Activated gamma-delta T cell treated with Interleukin-2 at 50 U/mL for 16 hours (primary cell): ENCODE measurements at places on chromosomes 2 and 18.

- no peak for DNase-seq
Observed at GRCh38 chr2:113886479-113887008, 3.3 kb upstream of the ACTR3 start.

GRCh38 chr2:12064153-12064552 is 317.7 kb downstream of the LPIN1 start:
- peak; percentile 10 for DNase-seq

GRCh38 chr18:64017870-64018269 is 48.0 kb downstream of the SERPINB8 start:
- no peak for DNase-seq

- peak; percentile 23 for DNase-seq
Observed at GRCh38 chr2:134466141-134466540, 212.3 kb downstream of the MGAT5 start.

- no peak for DNase-seq
Observed at GRCh38 chr2:96329456-96329855, 4.3 kb downstream of the ITPRIPL1 start.

- peak; percentile 85 for DNase-seq
Observed at GRCh38 chr2:240434728-240435456, 571 bp upstream of the GPC1 start.

DNA sequence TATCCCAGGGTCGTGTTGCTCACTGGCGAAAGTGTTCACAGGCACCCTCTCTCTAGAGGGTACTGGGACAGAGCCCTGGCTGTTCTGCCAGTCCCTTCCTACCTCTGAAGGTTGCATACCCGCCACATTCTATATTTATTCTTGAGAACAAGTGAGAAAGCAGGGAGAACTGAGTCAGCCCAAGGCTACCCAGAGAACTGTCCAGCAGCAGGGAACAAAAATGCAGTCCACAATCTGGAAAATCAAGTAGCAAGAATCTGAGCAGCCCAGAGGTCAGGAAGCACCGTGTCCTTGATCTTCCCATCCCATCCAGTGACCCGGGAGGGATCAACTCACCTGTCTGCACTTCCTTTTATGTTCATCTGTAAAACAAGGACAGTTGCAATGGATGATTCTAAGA is 164.1 kb downstream of the FBXO15 start:
- no peak for DNase-seq

DNA sequence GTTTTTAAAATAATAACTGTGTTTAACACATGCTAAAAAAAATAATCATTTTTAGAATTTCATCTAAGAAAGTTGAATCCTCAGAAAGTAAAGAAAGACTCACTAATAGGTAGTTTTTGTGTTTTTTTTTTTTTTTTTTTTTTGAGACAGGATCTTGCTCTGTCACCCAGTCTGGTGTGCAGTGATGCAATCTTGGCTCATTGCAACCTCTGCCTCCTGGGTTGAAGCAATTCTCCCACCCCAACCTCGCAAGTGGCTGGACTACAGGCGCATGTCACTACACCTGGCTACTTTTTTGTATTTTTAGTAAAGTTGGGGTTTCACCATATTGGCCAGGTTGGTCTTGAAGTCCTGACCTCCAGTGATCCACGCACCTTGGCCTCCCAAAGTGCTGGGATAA is 7.1 kb downstream of the CKAP2L start:
- no peak for DNase-seq

DNA sequence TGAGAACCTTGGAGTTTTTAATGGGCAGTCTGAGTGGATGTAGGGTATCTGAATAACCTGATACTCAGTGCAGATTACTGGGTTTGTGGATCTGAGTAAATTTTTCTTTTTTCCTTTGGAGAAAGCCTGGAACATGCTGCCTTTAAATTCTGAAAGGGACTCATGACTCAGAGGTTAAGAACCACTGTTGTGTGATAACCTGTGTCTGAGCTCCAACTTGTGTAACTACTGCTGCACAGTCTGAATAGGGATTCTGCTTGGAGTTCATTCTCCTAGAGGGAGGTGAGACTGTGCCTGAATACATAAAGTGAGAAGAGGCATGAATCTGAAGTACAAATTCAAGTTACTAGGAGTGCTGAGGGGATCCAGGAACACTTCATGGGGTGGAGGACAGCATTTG is 36.2 kb downstream of the KDM3A start:
- DNase-seq = no peak

GRCh38 chr2:64581018-64581417 is 56.9 kb downstream of the AFTPH start:
- DNase-seq = no peak

DNA sequence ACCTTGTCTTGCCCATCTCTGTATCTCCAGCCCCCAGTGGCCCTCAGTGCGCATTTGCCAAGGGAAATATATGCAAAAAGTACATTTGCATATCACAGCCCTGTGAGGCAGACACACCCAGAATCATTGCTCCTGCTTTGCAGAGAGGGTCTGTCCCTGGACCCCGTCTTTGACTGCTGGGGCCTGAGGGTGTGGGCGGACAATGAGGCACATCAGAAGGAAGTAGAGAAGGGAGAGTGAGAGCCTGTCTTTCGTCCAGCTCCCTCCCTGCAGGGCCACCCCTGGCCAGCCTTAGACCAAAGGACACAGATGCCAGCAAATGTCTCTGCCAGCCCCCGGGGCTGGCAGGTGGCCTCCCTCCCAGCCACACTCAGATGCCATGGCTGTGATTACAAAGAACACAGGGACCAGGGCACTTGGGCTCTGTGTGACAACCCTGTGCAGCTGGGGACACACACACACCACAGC is 516.2 kb upstream of the MYT1L start:
- DNase-seq = no peak

DNA sequence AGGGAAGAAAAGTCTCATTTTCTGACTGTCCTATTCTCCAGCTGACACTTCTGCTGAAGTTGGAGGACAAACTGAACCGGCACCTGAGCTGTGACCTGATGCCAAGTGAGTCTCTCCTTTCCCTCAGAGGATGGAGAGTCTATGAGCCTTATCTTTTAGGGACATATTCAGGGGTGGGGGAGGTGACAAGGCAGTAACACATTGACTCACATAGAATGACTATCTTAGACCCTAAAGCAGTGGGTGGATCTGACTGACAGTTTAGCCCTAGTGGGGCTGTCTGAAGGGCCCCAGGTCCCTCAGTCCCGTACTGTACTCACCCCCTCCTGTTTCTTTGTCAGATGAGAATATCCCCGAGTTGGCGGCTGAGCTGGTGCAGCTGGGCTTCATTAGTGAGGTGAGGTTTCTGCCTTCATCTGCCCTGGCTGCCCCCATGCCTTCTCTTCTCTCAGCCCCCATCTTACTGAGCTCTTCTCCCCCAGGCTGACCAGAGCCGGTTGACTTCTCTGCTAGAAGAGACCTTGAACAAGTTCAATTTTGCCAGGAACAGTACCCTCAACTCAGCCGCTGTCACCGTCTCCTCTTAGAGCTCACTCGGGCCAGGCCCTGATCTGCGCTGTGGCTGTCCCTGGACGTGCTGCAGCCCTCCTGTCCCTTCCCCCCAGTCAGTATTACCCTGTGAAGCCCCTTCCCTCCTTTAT is 805 bp upstream of the KRTCAP3 start:
- no peak for DNase-seq

DNA sequence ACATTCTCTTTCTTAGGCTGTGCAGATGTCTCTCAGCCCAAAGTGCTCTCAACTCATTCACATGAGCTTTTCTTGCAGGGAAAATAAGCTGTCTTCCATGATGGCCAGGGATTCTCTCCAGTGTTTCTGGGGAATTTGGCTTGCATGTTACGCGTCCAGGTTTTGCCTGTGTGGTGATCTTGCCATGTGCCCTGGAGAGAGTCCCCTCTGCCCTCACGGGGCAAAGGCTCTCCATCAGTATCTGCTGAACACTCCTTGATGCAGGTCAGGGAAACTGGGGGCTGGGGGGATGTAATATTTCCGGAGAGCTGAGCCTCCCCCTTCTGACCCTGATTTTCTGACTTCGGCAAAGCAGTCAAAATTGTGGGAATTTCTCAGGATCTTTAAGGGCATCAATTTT is 87.6 kb downstream of the ACKR3 start:
- no peak for DNase-seq

- DNase-seq = no peak
Observed at GRCh38 chr2:219688560-219689445, 61.4 kb downstream of the SLC4A3 start.

- DNase-seq = no peak
Observed at GRCh38 chr2:152189622-152190495, 14.3 kb upstream of the STAM2 start.

- no peak for DNase-seq
Observed at GRCh38 chr2:172709566-172710291, 25.9 kb upstream of the RAPGEF4 start.

GRCh38 chr2:222358876-222359275 is 60.1 kb upstream of the PAX3 start:
- no peak for DNase-seq

DNA sequence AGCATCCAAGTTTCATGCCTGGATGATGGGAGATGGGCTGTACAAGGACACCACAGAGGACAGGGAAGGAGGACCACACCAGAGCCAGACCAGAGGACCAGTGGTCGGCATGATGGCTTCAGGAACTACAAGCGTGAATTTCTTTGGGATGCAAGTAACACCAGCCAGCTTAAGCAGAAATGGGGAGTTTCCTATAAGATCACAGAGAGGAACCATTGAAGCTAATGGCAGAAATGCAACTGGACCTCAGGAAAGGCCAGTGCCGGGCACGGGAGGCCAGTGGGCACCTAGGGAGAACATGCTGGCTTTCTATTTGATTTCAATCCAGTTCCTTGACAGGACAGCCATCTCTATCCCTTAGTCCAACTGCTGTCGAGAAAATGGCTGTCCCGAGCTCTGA is 145.4 kb downstream of the SH3BP4 start:
- no peak for DNase-seq

GRCh38 chr18:23137097-23137635 is 1.9 kb downstream of the CABLES1 start:
- no peak for DNase-seq

DNA sequence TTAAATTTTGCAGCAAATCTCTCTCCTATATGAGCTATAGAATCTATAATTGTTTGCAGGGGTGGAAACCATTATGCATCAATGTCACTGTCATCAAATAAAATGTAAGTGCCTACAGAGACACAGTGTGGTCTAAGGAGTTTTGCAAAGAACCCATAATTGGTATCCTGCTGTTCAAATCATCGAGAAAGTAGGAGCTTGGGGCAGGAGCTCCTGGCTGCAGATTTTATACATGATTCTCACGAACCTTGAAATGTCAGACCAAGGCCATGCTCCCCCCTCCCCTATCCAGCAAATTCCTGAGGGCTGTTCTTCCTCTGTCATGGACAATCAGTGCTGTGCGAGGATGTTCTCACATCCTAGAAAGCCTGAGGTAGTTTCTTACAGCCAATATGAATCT is 119.5 kb upstream of the CYRIA start:
- no peak for DNase-seq

- DNase-seq = no peak
Observed at GRCh38 chr18:59446012-59446411, 86.9 kb upstream of the LMAN1 start.

- DNase-seq = peak; percentile 17
Observed at GRCh38 chr2:205680067-205680466, 2.2 kb upstream of the NRP2 start.

DNA sequence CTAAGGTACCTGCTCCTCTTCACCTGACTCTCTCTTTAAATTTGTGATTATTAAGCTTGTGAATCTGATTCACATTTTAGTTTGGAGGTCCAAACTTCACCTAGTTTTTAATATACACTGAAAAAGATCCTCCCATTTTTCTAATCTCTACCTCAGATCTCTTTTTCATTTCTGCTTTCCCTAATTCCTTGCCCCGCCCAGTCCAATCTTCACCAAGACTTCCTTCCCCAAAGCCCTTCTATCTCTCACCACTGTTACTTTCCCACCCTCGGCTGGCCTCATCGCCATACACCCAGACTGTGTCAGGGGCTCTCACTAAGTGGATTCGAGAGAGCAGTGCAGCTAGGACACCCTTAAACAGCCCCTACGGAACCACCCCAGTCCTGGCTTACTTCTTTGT is 40.0 kb downstream of the LBH start:
- DNase-seq = no peak

DNA sequence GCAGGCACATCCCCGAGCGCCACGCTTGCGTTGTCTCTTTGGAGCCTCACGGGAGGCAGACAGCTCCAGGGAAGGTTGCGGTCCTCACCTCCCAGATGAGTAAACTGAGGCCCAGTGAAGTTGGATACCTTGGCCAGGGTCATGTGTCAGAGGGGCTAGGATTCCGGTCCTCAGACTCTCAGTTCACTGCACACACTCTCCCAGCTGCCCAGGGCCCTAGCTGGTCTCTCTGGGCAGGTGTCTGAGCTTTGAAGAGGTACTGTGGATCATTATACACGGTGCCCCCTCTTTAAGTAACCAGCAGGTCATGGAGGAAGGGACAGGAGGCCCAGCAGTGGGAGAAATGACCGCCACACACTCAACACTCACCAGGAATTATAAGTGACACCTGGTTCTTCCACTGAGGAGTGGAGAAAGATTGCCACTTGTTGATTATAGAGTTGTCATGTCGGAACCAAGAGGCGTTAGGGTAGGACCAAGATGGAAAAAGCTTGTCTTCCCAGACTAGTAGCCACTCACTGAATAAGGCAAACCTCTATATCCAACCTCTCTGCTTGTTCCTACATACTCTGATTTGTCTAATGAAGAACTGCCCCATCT is 588 bp downstream of the TMEM214 start:
- no peak for DNase-seq

DNA sequence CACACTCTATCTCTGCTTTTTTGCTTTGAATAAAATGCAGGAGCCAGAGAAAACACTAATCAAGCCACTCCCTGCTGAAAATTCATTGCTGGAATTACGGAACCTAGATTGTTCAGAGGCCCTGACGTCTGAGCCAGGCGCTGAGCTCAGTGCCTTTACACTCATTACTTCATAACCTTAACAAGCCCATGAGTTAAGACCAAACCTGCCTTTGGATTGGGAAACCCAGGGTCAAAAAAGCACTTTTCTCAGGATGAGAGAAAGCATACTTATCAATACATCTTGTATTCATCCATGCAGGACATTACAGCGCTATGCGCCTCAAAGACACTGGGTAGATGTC is 762 bp downstream of the INO80C start:
- DNase-seq = no peak

DNA sequence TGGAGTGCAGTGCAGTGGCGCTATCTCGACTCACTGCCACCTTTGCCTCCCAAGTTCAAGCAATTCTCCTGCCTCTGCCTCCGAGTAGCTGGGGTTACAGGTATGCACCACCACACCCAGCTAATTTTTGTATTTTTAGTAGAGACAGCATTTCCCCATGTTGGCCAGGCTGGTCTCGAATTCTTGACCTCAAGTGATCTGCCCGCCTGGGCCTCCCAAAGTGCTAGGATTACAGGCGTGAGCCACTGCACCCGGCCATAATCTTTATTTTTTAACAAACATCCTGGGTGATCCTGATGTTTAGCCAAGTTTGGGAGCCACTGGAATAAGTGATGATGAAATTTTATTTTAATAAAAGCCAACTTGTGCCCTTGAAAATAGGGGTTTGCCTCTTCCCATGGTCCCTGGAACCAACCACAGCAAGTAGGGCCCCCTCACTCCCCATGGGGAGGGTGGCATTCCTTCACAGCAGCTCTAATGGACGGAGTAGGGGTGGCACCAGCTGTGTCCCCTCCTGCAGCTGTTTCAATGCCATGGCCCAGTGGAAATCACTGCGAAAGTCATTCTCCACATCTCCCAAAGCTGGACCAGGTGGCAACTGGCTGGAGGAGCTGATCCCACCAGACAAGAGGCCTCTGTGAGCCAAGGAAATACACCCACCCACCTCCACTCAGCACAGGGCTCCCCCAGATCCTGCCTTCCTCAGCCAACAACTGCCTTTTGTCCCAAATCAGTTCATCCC is 194.8 kb downstream of the ZFP36L2 start:
- DNase-seq = no peak
